ENCODE measurements at places on chromosomes 6 and 20.

DNA sequence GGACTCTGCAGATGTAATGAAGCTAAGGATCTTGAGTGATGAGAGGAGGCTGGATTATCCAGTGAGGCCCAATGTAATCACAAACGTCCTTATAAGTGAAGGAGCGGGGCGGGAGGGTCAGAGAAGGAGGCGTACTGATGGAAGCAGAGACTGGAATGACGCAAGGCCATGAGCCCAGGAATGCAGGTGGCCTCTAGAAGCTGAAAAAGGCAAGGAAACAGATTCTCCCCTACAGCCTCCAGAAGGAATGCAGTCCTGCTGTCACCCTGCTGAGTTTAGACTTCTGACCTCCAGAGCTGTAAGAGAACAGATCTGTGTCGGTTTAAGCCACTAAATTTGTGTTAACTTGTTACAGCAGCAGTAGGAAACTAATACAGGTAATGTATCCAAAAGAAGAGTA, 227.9 kb downstream of the PTPRT start:
- DNase-seq: no peak

- no peak for DNase-seq
Measured at GRCh38 chr6:145534989-145535388, 200.3 kb downstream of the EPM2A start.

GRCh38 chr6:55578537-55579363, at the start of gene HMGCLL1:
Gene HMGCLL1 (minus strand): TSS chr6:55579192. CDS start chr6:55579055, 137 bp downstream.
- no peak for DNase-seq

GRCh38 chr6:132130626-132131298, 179.6 kb upstream of the CCN2 start:
- peak; percentile 68 for DNase-seq

GRCh38 chr6:164121527-164121926, 707.0 kb downstream of the QKI start:
- no peak for DNase-seq

DNA sequence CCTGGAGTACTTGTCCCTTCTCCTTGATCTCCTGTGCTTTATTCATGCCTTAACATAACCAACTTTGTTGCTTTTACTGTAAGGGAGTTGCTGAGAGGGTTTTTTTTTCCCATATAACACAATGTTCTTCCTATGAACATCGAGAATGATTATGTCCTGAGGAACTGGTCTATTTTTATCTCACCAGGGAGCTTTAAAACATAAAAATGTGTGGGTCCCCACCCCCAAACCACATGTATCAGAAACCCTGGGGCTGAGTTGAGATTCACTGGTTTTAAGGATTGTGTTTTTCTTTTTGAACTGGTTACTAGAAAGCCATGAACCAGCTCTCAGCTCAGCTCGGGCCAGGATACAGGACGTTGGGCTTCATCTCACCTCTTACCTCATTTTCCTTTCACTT, 118.5 kb upstream of the JAG1 start:
- DNase-seq: peak; percentile 10

GRCh38 chr6:104580452-104580851, 279.3 kb downstream of the HACE1 start:
- no peak for DNase-seq

- no peak for DNase-seq
Measured at GRCh38 chr6:69868252-69868804, 2.0 kb downstream of the COL19A1 start.

GRCh38 chr6:75484535-75484934, 9.1 kb downstream of the FILIP1 start:
- DNase-seq: no peak

DNA sequence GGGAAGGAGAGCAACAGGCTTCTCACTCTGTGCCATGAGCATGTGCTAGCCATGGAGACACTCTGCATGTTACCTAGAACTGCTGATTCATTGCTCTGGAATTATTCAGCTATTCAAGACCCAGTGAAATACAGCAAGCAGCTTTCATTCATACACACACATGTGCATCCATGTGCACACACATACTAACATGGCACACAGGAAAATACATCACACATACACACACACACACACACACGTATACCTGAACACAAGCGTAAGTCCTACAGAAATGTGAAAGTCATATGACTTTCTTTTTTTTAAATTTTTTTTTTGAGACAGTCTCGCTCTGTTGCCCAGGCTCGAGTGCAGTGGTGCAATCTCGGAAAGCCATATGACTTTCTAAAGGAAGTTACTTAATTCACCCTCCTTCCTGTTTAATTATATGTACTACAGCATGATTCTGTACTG, 108.2 kb upstream of the NFATC2 start:
- DNase-seq: peak; percentile 76

DNA sequence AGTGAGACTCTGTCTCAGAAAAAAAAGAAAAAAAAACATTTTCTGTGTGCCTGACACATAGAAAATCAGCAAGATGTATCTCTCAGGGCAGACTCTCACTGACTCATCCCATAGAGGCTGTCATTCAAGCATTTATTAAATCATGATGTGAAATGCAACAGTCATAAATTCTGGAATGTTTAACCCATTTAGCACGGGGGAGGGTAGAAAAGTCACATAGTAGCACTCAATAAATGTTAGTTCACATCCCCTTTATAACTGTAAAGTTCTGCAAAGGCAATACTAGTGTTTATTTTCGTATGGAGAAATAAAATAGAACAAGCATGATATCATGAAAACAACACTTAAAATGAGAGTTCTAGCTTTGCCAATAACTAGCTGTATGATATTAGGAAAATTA, 15.5 kb upstream of the CARMIL1 start:
- DNase-seq: peak; percentile 92

Measured in fibroblast of upper back skin (primary cell).